ENCODE measurements at places on chromosomes 7 and 10.
A peak's percentile ranks its signal among the peaks of the same experiment; 100 is the strongest.

GRCh38 chr7:33941418-33941817 lies 36.1 kb downstream of the BMPER start:
- peak; percentile 7 for DNase-seq

DNA sequence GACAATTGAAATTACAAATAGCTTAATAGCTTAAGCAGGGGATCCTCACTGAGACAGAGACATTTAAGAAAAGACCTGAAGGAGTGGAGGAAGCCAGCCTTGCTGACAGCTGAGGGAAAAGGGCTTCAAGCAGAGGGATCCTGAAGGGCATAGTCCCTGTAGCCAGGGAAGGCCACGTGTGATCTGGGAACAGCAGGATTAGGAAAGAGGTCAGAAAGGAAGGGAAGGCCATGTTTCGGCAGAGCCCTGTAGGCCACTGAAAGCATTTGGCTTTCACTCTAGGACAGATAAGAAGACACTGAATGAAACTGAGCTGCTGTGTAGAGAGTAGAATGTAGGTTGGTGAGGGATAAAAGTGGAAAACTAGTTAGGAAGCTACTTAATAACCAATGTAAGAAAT lies 3.4 kb upstream of the AKR1C8 start:
- DNase-seq: no peak

- no peak for DNase-seq
Measured at GRCh38 chr10:79260811-79261740, 86.2 kb upstream of the PPIF start.

DNA sequence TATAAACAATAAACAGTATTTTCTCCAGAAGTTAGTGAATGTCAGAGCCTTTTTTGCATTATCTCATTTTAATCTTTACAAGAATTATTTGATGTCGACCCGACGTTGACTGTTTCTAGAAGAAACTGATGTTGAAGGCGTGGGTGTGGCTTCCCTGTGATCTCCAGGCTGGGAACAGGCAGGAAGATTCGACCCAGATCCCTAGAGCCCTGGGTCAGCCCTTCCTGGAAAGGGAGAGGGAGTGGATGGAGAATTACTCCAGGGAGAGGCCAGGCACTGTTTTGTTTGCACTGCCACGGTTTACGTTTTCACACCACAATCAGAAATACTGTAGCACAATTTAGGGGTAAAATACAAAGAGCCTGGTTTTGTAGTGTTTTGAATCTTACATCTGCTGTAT lies 133.1 kb downstream of the ADARB2 start:
- DNase-seq: no peak

- DNase-seq: peak; percentile 48
Measured at GRCh38 chr10:43380610-43381222, 9.3 kb downstream of the FXYD4 start.

DNA sequence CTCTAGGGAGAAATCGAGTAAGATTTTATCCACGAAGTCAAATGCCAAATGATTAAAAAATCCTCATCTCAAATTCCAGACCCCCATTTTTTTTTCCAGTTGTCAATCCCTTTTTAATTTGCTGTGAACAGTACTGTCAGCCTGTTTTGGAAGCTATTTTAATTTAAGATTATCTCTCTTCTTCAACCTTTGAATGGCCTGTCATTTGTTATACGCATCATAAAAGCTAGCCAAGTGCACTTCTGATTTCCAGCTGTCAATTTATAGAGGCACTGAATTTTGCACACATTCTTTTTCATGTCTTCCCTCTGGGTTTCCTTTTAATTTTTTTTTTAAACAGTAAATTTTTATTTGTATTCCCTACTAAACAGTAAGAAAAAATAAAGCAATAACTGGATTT lies 336.4 kb upstream of the HGF start:
- DNase-seq: no peak

- peak; percentile 76 for DNase-seq
Measured at GRCh38 chr7:131166066-131166465, 161.6 kb upstream of the MKLN1 start.

DNA sequence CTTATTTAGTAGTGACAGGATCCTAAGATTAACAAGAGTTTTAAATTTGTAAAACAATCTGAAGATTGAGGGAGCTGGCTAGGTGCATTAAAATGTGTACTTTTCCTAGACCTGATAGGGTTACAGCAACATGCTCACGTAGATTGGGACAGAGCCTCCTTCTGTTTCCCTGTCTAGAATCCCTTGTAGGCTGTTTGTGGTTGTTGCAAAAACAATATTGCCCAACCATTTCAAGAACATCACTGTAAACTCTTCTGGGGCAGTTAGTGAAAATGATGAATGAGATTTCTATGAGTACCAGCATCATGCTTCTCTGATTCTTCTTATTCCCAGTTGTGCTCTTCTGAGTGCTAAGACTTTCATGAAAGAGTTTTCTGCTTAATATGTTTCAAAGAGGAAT lies 14.7 kb upstream of the CPED1 start:
- no peak for DNase-seq

DNA sequence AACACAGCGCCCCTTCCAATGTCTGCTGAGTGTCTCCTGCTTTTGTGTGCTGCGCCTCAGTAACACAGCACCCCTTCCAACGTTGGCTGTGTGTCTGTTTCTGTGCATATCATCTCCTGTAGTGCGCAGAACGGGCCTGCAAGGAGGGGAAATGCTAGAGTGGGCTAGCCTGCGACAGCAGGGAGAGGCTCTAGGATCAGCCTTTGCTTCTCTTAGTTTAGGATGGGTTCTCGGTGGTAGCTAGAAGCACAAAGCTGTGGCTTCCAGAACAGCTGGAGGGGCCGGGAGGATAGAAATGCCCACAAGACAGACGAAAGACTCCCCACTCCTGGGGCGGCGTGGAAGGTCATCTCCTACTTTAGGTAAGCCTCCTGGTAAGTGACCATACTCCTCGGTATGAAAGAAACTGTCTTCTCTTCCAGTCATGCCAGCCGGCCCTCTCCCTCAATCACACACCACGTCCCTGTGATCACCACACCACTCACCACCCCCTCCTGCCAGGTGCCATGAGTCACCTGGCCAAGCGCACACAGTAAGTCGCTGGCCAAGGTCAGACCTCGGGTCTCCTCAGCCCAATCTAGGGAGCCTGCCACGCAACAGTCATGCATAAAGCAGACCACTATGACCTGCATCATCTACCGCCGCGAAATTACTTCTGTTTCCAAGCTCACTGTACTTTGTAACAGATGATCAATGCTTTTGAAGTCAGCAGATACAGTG lies 4.8 kb downstream of the PITRM1 start:
- DNase-seq: peak; percentile 10

GRCh38 chr7:101017064-101017777 lies 2.7 kb upstream of the MUC17 start:
- DNase-seq: peak; percentile 89

GRCh38 chr10:110214371-110214826 lies 7.0 kb downstream of the MXI1 start:
- DNase-seq: no peak

DNA sequence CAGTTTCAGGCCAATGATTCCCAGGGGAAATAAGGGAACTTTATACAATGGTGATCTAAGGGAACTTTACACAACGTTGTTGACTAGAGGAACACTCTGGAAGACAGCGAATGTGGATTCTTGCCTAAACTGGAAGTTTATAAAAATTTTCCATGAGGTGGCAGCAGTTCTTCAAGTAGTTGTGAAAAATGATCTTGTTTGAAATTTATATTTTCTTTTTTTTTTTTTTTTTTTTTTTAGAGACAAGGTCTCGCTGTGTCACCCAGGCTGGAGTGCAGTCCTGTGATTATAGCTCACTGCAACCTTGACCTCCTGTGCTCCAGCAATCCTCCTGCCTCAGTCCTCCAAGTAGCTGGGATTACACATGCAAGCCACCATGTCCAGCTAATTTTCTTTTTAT lies 32.1 kb upstream of the GTF2I start:
- DNase-seq: peak; percentile 58

DNA sequence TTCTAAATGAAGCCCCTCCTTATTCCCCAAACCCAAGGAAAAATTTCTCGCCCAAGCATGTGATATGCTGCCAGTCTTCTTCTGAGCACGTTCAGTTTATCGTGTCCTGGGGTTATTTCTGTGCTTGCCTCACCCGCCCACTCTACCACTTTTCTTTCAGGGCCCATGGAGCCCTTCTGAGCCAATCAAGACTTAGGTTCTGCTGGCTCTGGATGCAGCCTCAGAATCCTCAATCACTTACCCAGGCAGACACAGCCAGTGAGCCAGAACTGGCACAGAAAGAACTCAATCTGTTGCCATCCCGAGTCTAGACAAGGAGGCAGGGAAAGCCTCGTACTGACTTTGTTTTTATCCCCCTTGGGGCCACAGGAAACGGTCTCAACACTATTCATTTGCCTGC lies 34.2 kb upstream of the C10orf90 start:
- no peak for DNase-seq

DNA sequence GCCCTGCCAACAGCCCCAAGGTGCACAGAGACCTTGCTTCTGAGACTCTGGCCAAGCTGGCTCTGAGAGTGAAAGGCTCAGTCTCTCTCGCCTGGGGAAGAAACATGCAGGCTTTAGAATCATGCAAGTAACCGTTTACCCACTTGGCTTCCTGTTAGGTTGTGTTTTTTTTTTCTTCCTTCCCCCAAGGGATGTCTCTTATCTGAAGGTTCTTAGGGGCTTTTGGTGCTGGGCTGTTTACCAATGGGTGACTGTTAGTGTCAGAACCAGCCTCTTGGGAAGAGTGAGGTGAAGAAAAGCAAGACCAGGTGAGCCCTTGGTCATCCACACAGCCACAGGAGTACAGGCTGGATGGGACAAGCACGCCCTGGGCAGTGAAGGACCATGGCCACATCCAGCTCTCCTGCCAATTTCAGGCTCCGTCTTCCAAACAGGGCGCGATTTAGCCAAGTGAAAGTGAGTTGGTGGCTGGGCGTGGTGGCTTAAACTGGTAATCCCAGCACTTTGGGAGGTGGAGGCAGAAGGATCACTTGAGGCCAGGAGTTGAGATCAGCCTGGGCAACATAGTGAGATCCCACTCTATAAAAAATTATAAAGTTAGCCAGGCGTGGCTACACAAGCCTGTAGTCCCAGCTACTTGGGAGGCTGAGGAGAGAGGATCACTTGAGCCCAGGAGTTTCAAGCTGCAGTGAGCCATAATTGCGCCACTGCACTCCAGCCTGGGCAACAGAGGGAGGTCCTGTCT lies 76.3 kb upstream of the CUX1 start:
- DNase-seq: no peak

DNA sequence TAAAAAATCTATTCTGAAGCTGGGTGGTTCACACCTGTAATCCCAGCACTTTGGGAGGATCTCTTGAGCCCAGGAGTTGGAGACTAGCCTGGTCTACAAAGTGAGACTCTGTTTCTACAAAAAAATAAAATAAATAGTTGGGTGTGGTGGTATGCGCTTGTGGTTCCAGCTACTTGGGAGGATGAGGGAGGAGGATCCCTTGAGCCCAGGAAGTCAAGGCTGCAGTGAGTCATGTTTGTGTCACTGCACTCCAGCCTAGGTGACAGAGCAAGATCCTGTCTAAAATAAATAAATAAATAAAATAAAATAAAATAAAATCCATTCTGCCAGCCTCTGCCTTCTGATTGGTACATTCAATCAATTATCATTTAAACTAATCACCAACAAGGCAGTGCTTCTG lies 17.5 kb downstream of the ZNF33A start:
- peak; percentile 68 for DNase-seq

DNA sequence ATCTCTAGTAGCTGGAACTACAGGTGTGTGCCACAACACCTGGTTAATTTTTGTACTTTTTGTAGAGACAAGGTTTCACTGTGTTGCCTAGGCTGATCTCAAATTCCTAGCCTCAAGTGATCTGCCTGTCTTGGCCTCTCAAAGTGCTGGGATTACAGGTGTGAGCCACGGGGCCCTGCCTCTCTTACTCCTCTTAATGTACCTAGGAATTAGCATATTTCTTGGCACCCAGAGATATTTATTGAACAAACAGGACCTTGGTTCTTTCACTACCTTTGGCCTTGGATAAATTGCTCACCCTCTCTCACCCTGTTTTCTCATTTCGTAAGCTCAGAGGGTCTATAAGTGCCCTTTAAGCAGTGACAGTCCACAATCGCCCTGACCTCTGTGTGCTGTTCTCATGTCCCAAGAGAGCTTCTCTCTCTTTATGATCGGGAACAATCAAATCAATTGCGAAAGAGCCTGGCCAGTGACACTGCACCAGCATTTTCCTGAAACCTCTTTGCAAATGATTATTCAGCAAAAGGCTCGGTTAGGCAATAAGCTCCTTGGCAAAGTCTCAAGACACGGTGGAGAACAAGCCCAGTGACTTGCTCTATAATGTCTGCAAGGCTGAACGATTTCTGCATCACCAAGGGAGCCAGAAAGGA lies 117.7 kb downstream of the APBB1IP start:
- peak; percentile 43 for DNase-seq

DNA sequence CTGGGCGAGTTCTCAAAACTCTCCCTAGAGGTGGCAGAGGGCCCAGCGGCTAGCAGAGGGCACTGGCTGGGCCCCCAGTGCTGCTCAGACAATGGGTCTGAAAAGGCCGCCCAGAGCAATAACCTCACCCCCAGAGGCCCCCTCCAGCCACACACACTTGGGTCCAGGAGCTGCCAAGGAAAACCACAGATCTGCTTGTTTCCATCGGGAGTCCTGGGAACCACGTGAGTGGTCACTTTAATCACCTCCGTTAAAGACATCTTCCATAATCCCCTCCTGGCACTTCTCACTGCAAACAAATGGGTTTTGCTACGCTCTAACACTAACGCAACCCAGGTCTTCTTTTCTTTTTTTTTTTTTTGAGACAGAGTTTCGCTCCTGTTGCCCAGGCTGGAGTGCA lies 30.0 kb downstream of the NUDT1 start:
- DNase-seq: no peak

DNA sequence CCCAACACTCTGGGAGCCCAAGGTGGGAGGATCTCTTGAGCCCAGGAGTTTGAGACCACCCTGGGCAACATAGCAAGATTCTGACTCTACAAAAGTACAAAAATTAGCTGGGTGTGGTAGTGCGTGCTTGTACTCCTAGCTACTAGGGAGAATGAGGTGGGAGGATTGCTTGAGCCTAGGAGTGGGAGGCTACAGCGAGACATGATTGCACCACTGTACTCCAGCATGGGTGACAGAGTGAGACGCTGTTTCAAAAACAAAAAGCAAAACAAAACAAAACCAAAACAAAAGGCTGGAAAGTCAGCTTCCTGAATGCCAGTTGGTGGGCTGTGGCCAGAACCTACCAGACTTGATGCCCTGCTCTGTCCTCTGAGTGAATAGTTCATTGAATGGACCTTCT lies 242.8 kb downstream of the PHTF2 start:
- no peak for DNase-seq

DNA sequence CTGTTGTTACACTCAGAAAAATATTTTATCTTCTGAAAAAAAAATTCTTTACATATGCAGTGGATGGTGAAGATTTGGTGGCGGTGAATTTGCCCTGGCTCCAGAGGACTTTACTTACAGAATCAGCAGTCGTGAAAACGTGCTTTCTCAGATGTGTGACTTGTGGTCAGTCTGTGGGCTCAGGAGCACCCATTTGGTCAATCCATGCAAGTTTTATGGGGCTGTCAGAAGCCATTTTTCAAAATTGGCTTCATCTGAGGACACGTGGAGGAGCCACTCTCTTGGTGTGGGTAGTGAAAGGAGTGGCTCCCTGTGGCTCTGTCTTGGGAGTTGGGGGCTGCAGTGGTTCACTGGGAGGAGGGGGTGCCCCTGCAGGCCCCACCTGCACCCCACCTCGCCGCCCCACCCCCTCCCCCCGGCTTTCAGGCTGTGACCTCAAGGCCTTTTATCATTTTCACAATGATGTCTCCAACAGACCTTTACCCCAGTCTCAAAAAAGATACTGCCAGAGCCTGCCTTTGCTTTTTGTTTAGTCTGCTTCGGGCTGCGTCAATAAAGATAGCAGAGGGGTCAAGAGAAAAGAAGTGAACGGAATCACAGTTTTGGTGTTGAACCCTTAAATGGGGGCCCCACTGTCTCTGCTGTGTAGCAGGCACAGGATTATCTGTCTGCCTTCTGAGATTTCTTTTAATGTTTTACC lies 137.4 kb downstream of the MGMT start:
- DNase-seq: no peak
